SIG-M5 (cell line): ENCODE measurements at places on chromosomes 16 and 17.

DNA sequence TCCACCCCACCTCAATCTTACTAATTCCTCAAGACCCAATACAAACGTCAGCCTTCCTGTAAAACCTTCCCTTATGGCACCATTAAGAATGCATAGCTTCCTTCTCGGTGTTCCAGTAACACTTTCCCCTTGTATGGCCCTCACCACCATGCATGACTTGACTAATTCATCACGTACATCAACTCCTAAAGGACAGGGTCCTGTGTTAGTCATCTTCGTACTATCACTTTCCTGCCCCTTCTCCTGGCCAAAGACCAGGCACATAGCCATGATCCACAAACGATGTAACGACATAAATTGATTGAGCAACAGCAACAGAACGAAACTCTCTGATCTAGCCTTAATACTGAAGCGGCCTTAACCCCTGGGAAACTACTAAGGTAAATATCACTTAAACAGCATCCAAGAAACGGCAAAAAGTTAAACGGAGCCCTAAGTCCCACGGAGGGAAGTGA, 612 bp downstream of the PSMD12 start:
- DNase-seq, result no peak

DNA sequence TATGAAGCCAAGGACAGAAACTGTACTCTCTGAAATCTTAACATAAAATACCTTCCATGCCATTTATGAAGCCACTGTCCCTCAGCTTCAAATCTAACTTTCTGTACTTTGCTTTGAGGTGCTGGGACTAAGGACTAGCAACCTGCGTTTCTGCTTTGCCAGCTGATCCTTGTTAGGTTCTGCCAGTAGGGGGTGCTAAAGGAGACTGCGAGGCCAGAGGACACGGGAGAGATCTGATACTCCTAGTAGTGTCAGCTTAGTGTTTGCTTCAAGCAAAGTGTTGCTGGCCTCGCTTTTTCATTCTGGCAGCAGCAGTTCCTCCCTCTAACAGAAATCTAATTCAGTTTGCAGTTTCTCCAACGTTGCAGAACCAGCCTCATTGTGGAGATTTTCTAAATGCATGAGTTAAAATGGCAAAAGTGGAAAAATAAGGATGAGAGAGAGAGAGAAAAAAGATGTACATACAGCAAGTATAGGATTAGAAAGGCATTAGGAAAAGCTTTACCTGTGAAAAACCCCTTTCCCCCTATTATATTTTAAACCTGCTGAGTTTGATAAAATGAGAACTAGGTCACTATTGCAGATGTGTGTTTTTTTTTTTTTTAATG, 297.5 kb downstream of the CA10 start:
- DNase-seq, result no peak

DNA sequence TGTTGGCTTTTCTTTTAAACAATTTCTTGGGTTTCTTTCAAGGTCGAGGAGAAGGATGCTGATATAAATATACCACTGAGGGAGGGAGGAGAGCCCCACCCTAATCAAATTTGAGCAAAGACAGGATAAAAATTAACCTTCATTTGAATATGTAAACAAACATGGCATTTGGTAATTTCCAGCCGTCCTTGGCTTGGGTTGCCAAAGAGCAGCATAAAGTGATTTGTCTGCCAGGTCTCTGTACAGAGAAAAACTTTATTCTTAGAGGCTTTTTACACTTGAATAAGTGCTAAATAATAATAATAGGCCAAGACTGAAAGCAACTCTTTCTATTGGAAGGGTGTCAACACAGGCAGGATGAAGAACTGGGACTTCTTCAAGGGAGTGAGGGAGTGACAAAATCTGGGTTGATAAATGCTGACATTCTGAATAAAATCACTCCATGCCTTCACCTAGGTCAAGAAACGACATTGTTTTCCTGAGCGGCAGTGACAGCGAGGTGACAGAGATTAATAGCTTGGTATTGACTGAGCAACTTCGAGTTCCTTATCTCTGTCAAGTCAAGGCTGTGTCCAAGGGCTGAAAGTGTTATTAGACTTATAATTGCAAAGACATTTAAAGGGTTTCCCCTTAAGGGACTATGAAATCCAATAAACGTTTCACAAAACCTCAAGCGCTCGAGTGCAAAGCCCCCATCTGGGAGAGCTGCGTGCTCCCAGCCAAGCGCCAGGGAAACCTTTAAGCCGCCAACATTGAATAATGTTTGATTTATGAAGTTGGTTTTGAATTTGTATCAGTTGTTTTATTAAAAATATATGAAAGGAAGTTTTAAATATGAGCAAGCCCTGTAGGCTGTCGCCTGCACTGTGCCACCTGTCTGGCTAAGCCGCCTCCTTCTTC, 269.5 kb upstream of the N4BP1 start:
- no peak for DNase-seq

- DNase-seq, result no peak
Measured at GRCh38 chr17:71438631-71439146, 682.1 kb upstream of the SOX9 start.

GRCh38 chr16:79677799-79678530, 77.4 kb upstream of the MAF start:
- no peak for DNase-seq

GRCh38 chr17:45332989-45333701, 16.3 kb upstream of the MAP3K14 start:
- DNase-seq, result peak; percentile 67

GRCh38 chr16:22232277-22233036, 26.4 kb downstream of the EEF2K start:
- DNase-seq, result no peak

GRCh38 chr17:80989586-80989913, 2.1 kb upstream of the CHMP6 start:
- no peak for DNase-seq

- DNase-seq, result no peak
Measured at GRCh38 chr17:17792551-17793377, 44.0 kb downstream of the SREBF1 start.

- DNase-seq, result no peak
Measured at GRCh38 chr17:38751144-38751807, 1.3 kb upstream of the PSMB3 start.

DNA sequence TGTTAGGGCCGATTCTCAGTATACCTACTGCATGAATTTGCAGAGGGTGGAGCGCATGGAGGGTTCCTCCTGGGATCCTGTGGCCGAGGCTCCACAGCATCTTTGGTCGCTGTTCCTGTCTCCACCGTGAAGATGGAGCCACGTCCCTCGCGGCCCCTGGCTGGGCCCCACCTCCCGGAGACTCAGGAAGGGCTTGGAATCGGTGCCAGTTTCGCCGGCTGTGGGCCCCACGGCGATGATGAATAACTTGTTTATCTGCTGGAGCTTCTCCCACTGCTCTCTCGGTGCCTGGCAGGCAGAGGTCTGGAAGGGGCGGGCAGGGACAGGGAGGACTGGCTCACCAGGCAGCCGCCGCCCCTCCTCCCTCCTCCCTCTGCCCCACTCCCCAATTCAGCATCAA, 8.1 kb downstream of the SLC5A11 start:
- no peak for DNase-seq

DNA sequence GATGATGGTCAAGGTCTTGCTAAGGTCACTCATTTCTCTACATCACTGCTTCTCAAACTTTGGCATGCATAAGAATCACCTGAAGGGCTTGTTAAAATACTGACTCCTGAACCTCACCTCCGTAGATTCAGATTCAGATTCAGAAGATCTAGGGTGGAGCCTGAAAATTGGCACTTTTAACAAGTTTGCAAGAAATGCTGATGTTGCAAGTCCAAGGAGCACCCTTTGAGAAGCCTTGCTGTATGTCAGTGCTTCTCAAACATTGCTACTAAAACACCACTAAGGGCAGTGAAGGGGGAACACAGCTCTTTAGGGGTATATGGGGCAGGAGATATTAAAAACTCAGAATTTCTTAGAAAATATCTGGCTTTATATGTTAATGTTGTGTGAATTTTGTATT, 13.7 kb upstream of the MYH1 start:
- no peak for DNase-seq

DNA sequence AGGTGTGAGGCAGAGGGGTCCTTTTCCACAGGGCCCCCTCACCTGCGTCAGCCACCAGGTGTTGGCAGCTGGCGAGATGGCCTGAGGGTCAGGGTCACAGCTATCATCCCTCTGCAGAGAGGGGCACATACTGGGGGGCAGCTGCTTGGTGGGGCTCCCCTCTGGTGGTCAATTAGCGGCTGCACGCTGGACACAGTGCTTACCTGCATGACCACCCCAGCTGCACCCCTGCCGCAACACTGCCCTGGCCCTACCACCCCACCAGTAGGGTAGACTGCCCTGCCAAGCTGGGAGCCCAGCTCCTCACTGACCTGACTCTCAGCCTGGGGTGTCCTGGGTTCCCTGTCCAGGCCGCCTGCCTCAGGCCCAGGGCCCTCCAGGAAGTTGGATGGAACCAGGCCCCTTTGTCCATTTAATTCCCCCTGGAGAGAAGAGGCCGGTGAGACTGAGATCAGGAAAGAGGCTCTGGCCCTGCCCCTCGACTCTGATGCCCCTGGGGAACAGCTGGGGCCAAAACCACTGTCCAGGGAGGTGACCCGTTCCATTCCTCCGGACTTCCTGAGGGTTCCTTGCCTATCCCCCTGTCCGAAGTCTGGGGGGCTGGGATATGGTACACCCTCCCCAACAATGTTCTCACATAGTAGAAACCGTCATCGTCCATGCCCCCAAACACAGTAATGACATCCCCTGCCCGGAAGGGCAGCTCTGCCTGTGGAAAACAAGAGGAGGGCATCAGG, 23.7 kb downstream of the TSPOAP1 start:
- no peak for DNase-seq

DNA sequence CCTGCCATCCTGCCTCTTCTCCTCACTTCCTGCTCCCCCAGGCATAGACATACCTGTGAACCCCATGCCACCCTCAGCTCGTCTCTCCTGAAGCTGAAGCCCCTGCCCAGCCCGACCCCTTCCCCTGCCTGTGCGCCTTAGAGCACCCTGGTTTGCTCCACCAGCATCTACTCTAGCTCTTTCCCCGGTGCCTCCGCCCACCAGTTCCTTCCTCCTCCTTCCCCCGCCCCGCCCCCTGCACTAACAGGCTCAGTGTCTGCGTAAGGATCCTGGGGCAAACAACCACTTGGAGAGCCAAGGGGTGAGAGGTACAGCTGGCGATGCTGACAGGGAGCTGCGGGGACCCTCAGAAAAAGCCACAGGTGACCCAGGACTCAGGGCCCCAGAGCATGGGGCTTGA, 1.9 kb downstream of the GPR142 start:
- DNase-seq, result no peak

- no peak for DNase-seq
Measured at GRCh38 chr17:71085238-71086033, 916.1 kb downstream of the KCNJ2 start.

- no peak for DNase-seq
Measured at GRCh38 chr17:77315551-77316190, 174.9 kb downstream of the SEC14L1 start.

DNA sequence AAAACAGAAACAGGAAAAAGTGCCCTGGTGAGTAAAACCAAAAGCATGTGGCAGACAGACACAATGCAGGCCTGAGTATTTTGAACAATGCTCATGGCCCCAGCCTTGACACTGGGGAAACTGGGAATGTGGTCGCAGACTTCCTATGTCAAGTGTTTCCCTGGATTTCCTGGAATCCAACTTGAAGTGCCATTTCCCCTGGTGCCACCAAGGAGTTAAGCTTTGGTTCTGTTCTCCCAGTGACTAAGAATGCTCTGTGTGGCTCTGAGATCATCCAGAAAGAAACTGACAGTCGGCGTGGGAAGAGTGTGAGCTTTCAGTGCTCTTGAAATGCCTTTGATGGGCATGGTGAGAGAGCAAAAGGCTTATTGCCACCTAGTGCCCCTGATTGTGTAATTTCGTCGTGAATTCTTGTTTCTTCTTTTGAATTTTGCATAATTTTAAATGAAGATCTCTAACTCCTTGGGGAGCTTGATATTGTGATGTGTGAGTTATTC, 96.0 kb downstream of the YPEL2 start:
- no peak for DNase-seq

DNA sequence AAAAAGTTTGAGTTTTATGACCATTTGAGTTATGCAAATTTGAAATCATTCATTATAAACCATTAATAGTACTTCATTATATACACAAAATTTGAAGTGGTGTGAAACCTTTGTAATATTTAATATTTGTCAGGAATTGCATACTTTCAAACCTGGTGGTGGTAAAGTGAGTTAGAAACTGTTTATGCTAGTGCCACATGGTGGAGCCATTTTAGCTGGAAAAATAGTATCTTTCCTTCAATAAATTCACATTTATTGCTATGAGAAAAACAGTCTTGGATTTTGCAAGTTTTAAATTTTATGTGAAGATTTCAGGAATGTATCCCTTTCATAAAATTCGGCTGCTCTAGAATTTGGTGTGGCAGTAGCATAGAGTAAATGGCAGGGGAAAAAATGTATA, 7.3 kb upstream of the BLMH start:
- DNase-seq, result no peak
